ENCODE measurements at places on chromosomes 1 and 21. TPM values are rescaled to one million over a fixed set of nuclear protein-coding genes. Genes with fewer than 3 reads are reported as not detected.
A peak's percentile ranks its signal among the peaks of the same experiment; 100 is the strongest.

The AK5 gene
- 4.2 TPM for polyA plus RNA-seq

GRCh38 chr1:97159342-97159741, 437.8 kb downstream of the PTBP2 start:
- no peak for DNase-seq

DNA sequence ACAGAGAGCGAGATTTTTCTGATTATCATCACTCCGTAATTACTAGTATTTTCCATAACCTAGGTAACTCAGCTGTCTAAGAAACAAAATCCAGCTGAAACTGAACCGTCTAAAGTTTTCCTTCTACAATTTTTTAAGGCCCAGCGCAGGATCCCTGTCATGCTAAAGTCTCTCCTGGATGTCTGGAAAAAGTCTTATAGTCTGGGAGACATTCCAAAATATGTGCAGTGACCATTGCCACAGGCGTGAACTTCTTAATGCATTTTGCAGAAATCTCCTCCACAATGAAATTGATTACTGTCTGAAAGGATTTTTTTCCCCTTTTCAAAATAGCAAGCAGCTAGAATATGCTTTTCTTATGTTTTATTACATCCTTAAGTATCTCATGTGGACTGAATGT, 209.3 kb upstream of the C1orf105 start:
- DNase-seq: no peak

GRCh38 chr1:93080179-93080823, 1.2 kb downstream of the MTF2 start:
- DNase-seq: peak; percentile 79

GRCh38 chr1:248837045-248837780, 811 bp upstream of the ZNF672 start:
- no peak for DNase-seq

The RCAN3 gene
- polyA plus RNA-seq: 10.1 TPM

DNA sequence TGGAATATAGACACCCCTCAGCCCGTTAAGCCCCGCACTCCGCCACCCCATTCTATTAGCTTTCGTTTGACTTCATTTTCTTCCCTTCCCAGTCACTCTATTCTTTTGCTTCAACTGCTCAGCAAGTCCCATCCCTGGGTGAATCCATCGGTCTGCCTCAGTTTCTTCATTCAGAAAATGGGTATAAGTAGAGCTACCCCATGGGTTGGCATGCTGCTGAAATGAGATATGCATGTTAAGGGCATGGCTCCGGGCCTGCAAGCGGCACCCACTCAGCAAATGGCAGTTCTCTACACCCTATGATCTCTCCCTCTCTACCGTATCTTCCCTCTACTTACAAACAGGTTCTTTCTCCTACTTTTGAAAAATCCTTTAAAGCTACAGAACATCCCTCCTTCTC, 87.8 kb upstream of the IRF2BP2 start:
- DNase-seq: no peak

DNA sequence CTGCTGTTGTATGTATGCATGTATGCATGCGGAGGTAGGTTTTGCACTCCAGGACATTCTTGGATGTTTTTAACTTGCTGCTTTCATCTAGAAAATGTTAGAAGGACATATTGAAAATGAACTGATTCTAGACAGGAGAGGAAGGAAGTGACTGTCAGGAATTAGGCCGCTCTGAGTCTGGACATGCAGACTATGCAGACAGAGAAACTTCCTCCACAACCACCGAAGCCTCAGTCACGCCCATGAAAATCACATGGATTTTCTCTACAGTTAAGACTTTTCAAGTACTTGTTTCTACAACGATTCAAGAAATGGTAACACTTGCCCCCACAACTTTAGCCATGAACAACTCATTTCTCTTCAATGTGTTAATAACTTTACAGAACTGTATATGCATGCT, 211.1 kb downstream of the SMYD3 start:
- no peak for DNase-seq

GRCh38 chr1:48066936-48067335, 69.8 kb upstream of the TRABD2B start:
- peak; percentile 35 for DNase-seq

GRCh38 chr1:51600965-51601364, 15.9 kb upstream of the OSBPL9 start:
- DNase-seq: no peak

The STUM gene
- 8.2 TPM for polyA plus RNA-seq

DNA sequence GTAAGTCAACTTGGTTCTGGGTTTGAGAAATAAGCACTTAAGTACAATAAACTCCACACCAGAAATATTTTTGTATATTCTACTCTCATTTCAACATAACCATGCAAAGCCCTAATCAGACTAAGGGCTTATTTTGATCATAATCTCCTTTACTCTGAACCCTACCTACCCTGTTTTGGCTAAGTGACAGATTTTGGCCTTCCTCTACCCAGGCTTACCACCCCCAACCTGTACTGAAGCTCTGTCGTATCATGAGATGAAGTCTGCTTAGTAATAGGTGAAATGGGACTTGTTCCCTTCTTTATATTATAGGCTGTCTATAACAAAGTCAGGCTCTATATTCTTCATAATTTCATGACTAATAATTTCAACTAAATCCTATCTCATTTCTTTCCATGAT, 135.5 kb downstream of the RERE start:
- DNase-seq: no peak

DNA sequence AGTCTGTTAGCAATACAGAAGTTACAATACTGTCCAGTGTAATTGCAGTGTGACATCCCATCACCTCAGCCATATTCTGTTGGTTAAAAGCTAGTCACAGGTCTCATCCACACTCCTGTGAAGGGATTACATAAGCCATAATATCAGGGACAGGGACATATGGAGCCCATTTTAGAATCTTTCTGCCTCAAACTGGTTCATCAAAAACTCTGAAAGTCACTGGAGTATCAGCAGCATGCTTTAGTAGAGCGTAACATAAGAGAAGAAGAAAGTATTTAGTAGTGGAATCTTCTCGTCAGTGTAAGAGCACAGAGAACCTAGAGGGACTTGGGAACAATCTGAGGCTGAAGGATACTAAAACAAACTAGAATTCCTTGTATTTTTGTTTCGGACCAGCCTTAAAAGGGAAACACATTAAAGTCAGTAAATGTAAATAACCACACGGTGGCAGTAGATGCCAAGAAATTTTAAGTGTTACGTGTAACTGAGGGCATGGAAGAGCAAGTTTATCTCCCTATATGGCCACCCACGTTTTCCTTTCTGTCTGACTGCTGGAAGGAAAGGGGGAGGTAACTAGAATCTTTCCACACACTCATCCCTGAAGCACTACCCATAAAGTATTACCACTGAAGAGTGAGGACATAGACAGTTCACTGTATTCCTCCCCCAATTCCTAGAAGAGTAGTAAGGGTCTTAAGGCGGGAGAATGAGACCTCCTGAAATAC, 41.6 kb upstream of the AGL start:
- peak; percentile 82 for DNase-seq

GRCh38 chr21:43362321-43362791, 64.6 kb downstream of the SIK1 start:
- peak; percentile 65 for DNase-seq
